NB4 (cell line): ENCODE measurements at places on chromosomes 11 and 22.

- no peak for DNase-seq
Measured at GRCh38 chr11:69860796-69861445, 41.7 kb upstream of the FGF3 start.

- DNase-seq: peak; percentile 66
Measured at GRCh38 chr22:30605449-30606110, 1.4 kb upstream of the TCN2 start.

- DNase-seq: no peak
Measured at GRCh38 chr11:12840871-12841660, 166.8 kb downstream of the TEAD1 start.

DNA sequence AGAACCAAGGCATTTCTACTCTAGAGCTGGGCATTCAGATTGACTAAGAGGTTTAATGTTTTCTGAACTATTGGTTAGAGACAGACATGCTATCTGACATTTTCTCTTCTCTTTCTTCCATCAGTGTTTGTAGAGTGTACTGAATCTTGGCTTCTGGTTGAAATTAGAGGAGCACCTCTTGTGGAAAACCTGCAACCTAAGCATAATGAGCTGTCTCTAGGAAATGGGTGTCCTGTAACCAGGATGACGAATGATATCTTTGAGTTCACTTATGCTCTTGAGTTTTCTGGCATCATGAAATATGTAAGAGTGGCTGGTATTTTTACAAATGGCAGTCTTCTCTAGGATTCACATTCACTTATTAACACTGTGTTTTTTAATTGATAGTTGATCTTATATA lies 19.4 kb downstream of the OOSP4A start:
- no peak for DNase-seq

- DNase-seq: no peak
Measured at GRCh38 chr11:115112754-115113153, 391.5 kb downstream of the CADM1 start.

- no peak for DNase-seq
Measured at GRCh38 chr11:8040261-8040920, 40.6 kb upstream of the TUB start.

- DNase-seq: no peak
Measured at GRCh38 chr11:72856551-72857345, 42.5 kb downstream of the ATG16L2 start.

DNA sequence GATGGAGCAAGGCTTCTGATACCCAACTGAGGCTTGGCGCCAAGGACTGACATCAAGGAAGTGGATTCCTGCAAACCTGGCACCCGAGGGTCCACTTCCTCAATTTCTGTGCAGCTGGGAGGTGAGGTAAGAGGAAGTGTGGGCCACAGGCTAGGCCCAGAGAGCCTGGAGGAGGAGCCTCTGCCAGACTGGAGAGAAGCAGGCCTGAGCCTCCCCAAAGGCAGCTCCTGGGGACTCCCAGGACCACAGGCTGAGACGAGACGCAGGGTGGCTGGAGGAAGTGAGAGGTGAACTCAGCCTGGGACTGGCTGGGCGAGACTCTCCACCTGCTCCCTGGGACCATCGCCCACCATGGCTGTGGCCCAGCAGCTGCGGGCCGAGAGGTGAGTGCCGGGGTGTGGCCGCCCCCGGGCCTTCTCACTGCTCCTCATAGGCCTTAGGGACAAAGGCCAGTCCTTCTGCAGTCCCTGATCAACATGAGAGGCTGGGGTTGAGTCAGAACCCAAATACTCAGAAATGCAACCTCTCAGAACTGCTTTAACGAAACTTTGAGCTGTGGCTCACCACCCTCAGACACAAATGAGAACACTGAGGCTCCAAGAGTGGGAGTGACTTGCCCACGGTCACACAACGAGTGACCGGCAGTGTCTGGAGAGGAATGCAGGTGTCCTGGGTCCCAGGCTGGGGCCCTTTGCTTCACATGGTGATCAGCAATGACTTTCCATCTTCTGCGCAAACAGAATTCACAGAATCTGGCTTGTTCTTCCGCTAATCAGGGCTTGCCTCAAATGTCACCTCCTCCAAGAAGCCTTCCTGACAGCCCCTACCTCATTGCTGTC lies at the start of gene NCF4:
NCF4 (plus strand) TSS at position 186 of the 839 bp plus-strand sequence; CDS start at position 352, 166 bp downstream.
- DNase-seq: peak; percentile 98

DNA sequence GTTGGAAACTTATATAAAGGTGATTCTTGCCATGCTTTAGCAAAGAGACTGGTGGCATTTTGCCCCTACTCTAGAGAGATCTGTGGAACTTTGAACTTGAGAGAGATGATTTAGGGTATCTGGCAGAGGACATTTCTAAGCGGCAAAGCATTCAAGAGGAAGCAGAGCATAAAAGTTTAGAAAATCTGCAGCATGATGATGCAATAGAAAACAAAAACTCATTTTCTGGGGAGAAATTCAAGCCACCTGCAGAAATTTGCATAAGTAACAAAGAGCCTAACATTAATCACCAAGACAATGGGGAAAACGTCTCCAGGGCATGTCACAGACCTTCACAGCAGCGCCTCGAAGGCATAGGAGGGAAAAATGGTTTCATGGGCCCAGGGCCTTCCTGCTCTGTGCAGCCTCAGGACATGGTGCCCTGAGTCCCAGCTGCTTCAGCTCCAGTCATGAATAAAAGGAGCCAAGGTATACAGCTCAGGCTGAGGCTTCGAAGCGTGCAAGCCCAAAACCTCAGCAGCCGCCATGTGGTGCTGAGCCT lies 83.4 kb downstream of the MRTFA start:
- no peak for DNase-seq

DNA sequence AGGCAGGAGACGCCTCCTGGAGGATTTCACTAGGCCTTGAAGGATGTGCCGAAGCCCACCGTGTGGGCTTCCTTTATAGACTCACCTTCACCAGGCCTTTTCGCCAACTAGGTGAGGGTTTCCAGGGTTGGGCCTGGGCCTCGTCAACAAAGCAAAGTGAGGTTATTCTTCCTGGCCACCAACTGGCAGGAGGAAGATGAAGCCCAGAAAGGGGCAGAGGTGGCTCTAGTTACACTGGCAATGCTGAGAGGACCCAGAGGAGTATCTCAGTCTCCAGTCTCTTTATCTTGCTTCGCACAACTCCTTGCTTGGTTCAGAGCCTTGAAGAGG lies 404 bp upstream of the RELT start:
- no peak for DNase-seq

GRCh38 chr11:61279934-61280659 lies 15.0 kb downstream of the VWCE start:
- DNase-seq: peak; percentile 23

GRCh38 chr11:69558519-69558941 lies 77.1 kb downstream of the LINC01488 start:
- DNase-seq: no peak

DNA sequence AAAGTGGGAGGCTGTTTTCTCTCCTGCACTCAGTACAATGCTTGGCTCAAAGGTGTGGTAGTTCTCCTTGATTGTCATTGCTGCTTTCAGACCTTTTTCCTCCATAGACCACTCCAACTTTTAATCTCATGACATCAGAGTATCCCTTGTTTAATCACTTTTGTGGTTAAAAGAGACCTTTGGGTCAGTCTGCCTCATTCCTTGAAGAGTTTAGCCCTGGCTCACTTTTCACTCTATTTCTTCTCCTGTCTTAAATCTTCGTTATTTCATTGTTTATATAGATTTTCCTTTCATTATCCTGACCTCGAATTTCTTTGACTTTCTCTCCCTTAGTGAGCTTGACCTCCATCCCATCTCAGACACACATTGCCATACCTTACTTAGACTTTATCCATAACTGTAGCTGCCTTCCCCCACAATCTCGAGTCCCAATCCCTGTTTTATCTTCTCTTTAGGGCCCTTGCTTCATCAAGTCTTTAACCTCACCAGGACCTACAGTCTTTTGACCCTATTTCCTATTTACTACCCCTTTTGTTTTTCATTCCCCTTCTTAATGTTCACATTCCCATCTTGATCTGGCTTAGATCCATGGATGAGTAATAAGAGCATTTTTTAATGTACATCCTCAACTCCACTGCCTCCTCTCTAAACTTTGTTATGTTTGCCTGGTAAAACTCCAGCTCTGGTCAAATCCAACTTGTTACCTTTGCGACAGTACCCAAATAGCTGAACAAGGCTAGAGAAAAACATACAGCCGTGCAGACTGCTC lies 9.5 kb downstream of the ATXN10 start:
- DNase-seq: no peak

DNA sequence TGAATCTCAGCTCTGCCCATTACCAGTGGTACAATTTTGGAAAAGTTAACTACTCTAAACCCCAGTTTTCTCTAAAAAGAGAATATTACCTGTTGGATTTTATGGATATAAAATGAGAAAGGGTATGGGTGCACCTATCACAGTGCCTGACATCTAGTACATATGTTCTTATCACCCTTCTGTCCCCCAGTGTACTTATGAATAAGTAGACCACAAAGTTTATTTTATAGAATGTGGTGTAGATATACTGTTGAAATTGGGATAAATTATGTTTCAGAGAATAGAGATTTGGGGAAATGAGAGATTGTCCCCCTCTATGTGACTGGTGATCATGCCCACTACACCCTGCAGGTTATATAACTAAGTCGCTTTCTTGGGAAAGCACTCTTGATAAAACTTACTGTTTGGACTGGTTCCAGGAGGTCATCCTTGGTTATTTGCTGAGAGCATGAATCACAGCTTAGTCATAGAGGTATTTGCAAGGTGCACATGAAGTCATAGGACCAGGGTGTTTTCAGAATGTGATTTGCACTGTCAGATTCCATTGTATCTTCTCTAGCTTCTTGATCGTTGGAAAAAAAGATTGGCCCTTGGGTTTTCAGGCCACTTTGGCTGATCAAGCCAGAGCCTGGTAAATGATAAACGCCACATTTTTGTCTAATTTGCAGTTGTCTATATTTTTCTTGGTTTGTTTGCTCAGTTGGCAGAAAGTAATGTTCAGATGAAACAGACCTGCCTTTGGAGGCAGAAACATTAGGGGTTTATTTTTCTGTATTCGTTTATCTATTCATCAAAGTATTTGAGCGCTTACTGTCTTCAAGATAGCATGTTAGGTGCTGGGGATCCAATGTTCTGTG lies 21.3 kb downstream of the STX3 start:
- no peak for DNase-seq

DNA sequence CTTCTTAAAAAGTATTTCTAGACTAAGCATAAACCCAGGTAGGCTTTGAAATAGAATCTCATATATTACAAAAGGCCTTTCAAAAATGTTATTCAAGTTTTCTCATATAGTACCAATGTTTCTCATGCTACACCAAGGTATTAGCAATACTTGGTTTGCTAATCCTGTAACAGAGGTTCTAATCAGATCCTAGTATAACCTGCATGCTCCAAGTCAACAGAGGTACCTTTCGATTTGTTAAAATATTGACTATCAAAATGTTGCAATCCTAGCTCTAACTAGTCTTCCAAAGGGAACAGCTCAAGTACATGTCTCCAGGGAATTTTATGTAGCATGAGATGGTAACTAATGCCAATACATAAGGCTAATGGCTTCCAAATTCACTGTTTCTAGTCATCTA lies 98.1 kb upstream of the APOA1 start:
- no peak for DNase-seq

DNA sequence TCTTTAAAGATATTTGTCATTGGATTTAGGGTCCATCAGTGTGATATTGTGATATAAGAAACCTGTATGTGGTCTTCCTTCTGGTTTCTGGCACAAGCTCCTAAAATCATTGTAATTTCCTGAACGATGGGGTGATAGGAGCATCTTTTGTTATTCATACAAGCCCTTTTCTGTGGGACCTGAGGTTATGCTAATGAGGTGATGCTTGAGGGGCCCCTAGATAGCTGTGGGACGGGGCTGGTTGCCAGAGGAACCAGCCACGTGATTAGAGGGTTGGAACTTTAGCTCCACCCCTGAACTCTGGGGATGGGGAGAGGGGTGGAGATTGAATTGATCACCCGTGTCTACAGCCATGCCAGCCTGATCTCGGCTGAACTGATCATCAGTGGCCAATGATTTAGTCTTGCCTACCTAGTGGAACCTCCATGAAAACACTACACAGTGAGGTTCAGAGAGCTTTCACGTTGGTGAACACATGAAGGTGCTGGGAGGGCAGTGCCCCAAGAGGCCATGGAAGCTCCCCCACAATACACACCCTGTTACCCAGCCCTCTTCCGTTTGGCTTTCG lies 62.8 kb downstream of the BCR start:
- DNase-seq: no peak

DNA sequence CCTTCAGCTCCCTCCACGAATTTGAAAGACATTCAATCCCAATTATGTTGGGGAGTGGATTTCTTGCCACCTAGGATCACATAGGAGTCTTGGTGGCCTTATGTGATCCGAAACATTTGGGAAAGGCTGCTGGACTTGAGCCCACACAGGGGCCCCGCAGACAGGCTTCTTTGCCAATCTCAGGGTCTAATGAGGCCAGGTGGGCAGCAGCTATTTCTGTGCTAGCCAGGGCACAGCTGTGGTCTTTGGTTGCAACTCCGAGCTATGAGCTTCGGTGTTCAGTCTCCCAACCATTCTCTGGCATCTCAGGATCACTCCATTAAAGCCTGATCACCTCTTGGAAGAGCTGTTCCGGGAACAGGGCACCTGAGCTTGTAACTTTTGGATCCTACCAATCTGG lies 84.4 kb downstream of the TP53I11 start:
- DNase-seq: no peak

- peak; percentile 29 for DNase-seq
Measured at GRCh38 chr11:94449437-94449836, 44.2 kb downstream of the MRE11 start.

- no peak for DNase-seq
Measured at GRCh38 chr22:25849522-25849921, 107.5 kb downstream of the MYO18B start.

DNA sequence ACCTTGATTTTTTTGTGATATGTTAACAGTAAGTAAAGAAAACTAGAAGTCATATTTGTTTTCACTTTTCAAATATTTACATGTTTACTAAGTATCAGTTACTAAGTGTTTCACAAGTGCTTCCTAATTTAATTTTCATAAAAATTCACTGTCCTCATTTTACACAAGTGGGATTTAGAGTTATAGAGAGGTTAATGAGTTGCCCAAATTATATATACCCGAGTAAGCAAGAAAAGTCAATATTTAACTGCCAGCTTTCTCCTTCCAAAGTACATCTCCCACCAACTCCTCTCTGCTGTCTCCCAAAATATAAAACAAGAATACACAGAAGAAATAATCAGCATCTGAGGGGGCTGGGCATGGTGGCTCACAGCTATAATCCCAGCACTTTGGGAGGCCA lies 896.7 kb upstream of the ANO3 start:
- DNase-seq: no peak

GRCh38 chr11:122847466-122847865 lies 9.2 kb downstream of the CRTAM start:
- peak; percentile 29 for DNase-seq

- no peak for DNase-seq
Measured at GRCh38 chr11:110778343-110778742, 66.1 kb upstream of the ARHGAP20 start.

DNA sequence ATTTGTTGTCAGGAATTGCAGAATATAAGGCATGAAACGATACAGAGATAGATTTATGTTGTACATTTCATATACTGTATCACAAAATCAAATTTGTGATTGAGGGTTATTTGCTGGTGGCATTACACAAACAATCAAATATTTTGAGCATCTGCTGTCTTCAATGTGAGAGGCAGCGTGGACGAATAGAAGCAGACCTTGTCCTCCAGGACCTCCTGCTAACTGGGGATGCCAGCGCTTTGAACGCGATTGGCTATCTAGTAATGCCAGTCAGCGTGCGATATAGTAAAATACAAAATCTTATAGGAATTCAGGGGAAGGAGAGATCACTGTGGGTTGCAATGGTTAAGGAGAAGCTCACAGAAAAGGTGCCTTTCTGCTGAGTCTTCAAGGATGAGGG lies 631 bp upstream of the SNX19 start:
- no peak for DNase-seq
